ENCODE measurements at places on chromosomes 2 and 18.

GRCh38 chr2:10546975-10547391 is 98.9 kb upstream of the ODC1 start:
- DNase-seq = peak; percentile 27

DNA sequence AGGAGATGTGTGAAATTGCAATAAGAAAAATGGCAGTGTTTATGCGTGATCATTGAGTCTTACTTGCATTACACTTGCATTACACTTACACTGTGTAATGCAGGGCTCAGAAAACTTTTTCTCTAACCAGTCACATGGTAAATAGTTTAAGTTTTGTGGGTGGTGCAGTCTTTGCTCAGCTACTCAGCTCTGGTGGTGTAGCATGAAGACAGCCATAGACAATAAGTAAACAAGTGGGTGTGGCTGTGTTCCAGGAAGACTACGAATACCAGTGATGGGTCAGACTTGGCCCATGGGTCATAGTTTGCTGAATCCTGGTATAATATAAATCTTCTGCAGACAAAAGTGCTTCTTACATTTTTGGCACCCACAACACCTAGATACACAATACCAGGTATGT is 115.6 kb upstream of the CYP1B1 start:
- DNase-seq = peak; percentile 66

GRCh38 chr2:191645032-191645431 is 32.9 kb upstream of the NABP1 start:
- no peak for DNase-seq

DNA sequence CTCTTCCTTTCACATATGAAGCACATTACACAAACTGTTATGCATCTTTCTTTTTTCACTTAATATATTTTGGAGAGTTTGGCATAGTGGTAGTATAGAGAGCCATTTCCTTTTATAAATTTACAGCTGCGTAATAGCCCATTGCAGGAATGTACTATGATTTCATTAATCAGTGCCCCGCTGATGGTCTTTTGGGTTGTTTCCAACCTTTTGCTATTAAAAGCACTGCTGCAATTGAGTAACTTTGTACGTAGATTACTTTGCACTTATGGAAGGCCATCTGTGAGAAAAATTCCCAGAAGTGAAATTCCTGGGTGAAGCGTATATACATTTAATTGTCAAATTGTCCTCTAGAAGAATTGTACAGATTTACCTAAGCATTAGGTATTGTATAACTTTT is 565.3 kb upstream of the ZNF804A start:
- DNase-seq = no peak

GRCh38 chr2:67646714-67647333 is 249.7 kb downstream of the ETAA1 start:
- no peak for DNase-seq

- DNase-seq = no peak
Observed at GRCh38 chr2:55636831-55637230, 19.4 kb upstream of the PPP4R3B start.

- peak; percentile 70 for DNase-seq
Observed at GRCh38 chr2:111534910-111535352, 349.1 kb downstream of the ANAPC1 start.

DNA sequence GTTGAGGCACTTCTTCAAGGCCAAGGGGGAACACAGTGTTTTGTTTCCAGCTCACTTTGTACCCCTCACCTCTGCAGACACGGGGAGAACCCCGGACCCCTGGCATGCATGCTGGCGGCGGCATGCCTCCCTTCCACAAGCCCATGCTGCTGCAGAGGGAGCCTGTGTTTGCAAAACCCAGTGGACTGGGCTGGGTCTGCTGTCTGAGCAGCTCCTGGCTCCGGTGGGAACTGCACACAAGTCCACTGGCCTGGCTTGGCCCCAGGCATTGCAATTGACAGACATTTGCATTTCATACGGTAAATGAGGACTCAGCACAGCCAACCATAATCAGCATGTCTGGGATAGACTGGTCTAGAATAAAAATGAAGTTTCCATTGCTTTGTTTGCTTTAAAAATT is 62.4 kb downstream of the RALBP1 start:
- DNase-seq = peak; percentile 25

GRCh38 chr2:218270721-218271486 is 585 bp downstream of the PNKD start:
- no peak for DNase-seq

- no peak for DNase-seq
Observed at GRCh38 chr18:5430131-5430530, 113.7 kb downstream of the EPB41L3 start.

GRCh38 chr2:69631402-69631801 is 12.1 kb downstream of the AAK1 start:
- DNase-seq = no peak
